BJ (cell line): ENCODE measurements at places on chromosomes 2 and 18.

GRCh38 chr2:204862809-204863208 is 317.5 kb downstream of the PARD3B start:
- DNase-seq: no peak

- no peak for DNase-seq
These were observed 42.4 kb upstream of the PDK1 start for GRCh38 chr2:172513524-172513900.

GRCh38 chr18:9552191-9552590 is 62.2 kb downstream of the PPP4R1 start:
- no peak for DNase-seq

DNA sequence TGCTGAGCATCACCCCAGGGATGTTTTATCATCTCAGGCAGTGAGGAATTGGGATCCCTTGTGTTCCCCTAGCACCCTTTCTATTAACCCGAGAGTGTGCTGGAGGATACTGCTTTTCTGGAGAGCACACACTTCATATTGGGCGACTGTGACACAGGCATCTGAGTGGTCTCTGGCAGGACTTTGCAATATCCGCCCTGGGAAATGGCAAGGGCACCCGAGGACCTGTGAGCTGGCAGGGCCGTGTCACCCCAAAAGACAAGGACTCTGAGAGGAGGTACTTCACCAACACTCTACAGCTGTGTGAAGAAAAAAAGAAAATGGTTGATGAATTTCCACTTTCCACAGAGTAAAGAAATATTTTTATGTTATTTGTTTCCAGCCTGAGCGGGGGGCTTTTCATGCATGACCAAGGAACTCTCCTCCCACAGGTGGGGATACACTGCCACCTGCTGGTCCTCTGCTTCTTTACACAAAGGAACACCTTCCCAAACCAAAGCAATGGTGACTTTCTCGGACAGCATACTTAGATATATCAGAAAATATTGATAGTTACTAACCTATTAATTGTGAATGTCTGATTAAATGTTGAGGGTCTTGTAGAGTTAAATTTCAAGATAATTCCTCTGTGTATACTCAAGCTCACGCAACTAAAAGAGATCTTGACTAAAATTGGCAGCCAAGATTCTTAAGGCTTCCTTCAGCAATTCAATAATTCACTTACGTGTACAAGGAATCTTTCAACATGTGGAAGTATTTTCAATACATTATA is 45.9 kb upstream of the REG3G start:
- DNase-seq: no peak

DNA sequence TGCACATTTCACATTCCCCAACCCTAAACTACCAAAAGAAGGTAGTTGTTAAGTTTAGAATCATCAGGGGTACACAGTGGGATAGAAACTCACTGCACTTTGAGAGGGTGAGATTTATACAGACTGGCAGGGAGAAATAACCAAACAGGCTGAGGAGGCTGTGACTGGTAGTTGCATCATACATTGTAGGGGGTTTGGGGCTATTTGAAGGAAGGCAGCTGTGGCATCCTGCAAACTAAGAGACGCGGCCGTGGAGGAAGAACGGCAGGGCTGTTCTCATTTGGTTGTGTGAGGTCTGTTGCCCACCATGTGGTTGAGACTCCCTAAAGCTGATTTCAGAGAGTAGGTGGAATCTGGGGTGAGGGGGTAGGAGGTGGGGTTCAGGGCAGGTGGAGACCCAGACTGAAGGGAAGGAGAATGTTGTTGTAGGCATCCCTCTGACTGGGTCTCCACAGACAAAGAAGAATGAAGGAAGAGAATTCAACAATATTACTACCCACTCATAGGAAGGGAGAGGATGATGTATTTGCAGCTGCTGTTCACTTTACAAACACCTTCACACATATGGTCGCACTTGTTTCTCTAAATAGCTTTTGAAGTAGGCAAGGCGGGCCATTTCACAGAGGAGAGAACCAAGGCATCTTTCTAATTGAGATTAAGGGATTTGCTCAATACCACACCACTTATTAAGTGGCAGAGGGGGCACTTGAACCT is 170.9 kb upstream of the SIX2 start:
- no peak for DNase-seq

DNA sequence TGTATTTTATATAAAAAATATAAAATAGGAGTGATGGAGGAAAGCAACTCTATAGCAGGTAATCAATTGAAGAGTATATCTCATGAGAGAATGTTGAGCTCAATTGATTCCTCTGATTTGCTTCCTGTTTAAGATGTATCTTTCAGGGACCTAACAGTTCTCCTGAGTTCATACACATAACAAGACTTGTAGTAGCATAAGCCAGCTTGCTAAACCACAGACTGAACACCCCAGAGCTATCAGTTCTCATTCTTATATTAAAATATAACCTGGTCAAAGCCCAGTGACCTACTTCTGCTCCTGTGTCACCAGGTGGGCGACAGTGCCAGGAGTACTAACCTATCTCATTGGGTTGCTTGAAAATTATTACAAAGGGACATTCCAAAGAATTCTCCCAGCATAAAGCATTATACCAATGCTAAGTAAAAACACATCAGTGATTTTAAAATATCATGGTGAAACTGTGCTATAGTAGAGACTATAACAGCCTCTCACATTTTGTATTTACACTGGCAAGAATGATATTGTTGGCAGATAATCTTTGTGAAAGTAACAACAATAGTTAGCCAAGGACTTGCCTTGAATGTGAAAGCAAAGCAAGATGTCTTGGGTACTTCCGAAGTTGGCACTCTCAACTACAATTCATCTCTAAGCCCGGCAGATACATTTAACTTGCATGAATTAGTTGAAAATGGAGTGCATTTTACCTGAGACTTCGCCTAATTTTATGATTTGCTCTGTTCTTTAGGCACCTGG is 40.8 kb upstream of the CDH20 start:
- no peak for DNase-seq

DNA sequence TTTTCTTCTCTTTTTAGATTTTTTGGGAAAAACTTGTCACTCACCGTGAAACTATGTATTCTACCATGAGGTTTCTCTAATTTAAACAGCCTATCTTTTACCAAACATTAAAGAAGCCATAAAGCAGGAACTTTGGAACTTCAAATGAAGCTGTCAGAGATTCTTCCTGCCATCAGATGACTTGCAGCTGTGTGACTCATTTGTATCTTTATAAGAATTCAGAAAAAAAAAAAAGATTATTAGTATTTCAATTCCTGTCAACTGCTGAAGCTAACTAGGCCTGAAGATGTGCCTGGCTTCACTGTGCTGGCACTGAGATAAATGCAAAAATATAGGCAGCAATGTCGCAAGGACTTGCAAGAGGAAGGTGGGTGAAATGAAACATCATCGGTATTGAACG is 1399.1 kb upstream of the PIK3C3 start:
- DNase-seq: no peak

DNA sequence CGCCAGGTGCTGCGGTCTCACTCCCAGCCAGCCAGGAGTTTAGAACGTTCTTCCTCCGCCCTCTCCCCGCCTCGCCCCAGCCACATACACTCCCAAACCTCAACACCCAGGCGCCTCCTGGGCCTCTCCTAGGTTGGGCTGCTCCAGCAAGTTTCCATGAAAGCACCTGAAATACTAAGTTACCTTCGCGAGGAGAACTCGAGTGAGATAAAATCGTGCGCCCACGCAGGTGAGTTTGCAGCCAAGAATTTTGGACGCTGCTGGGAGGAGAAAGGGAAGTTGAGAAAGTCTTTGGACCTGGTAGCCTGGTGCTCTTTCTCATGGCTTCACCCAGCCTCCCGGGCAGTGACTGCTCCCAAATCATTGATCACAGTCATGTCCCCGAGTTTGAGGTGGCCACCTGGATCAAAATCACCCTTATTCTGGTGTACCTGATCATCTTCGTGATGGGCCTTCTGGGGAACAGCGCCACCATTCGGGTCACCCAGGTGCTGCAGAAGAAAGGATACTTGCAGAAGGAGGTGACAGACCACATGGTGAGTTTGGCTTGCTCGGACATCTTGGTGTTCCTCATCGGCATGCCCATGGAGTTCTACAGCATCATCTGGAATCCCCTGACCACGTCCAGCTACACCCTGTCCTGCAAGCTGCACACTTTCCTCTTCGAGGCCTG is at the start of gene GPR39:
GPR39 (plus strand) TSS at position 83 of the 673 bp plus-strand sequence.
- no peak for DNase-seq

GRCh38 chr2:171191021-171191420 is 30.3 kb upstream of the TLK1 start:
- no peak for DNase-seq

GRCh38 chr2:177306550-177306949 is 42.0 kb upstream of the NFE2L2 start:
- DNase-seq: no peak

GRCh38 chr2:103437161-103437560 is 675.3 kb downstream of the TMEM182 start:
- DNase-seq: no peak

- no peak for DNase-seq
These were observed 167.8 kb downstream of the PRPF40A start for GRCh38 chr2:152549423-152549822.

DNA sequence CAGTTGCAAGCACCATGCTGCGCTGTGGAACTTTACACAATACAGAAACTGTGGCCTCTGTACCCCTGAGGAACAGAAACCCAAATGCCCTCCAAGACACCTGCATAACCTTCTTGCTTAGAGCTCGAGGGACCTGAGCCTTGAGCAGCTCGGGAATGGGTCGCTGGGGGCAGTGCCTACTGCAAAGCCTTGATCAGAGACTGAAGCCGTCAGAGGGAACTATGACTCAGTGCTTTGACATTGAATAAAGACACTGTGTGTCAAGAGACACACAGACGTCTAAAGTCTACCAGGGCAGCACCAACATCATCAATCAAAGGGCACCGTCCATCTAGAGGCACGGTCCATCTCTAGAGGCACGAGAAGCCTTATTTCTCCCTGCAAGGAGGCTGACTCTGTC is 30.6 kb downstream of the GPR45 start:
- DNase-seq: no peak

- DNase-seq: no peak
These were observed 50.8 kb downstream of the FAM228A start for GRCh38 chr2:24225499-24226242.

- DNase-seq: no peak
These were observed 159.6 kb upstream of the NOSTRIN start for GRCh38 chr2:168642873-168643272.
